ENCODE measurements at places on chromosomes 13 and 19.

GRCh38 chr19:35742121-35742724 lies at the start of gene IGFLR1:
Gene IGFLR1 (minus strand): TSS chr19:35742452. CDS start chr19:35741180, 1,272 bp downstream.
- DNase-seq: no peak

DNA sequence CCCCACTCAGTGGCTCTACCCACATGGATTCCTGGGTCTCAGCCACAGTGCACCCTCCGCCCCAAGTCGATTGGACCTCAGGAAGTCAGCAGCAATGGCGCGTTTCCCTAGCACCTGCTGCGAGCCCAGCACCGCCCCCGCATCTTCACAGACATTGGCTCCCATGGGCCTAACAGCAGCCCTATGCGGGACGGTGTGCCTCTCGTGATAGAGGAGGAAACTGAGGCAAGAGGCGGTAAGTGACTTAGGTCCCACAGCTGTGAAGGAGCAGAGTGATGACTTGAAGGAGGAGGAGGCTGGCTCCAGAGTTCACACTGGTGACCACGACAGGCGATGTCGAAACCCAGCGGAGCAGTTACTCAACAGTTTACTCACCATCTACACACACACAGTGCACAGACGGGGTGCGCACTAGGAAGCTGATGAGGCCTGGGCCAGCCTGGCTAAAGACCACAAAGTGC lies 104.5 kb upstream of the SOX1 start:
- DNase-seq: no peak

GRCh38 chr13:45297456-45298205 lies 43.4 kb downstream of the TPT1 start:
- no peak for DNase-seq

- DNase-seq: no peak
Measured at GRCh38 chr19:5032101-5032967, 63.4 kb downstream of the KDM4B start.

GRCh38 chr19:38695317-38695683 lies 47.9 kb downstream of the ACTN4 start:
- no peak for DNase-seq

- no peak for DNase-seq
Measured at GRCh38 chr19:53102206-53102755, 941 bp downstream of the ZNF160 start.

DNA sequence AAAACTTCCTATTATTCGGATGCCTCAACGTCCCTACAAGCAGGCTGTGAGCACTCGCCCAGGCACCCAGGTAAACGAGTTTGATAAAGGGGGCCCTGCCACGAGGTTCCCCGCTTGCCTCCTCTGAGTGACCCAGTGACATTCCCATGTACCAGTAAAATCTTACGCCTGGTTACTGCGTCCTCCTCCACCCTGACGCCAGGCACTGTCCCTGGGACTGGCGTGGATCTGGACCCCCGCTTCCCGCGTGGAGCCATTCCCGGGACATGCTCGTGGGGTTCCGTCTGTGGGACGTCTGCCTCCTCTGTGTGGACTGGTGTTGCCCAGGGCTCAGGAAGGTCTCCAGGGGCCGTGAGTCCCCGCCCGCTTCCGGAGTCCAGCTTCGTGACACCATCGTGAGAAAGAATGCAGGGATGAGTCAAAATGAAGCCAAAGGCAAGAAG lies 407 bp upstream of the ZNF550 start:
- DNase-seq: no peak

GRCh38 chr13:99359528-99359927 lies 52.3 kb upstream of the GPR183 start:
- no peak for DNase-seq

- DNase-seq: no peak
Measured at GRCh38 chr19:560121-560520, 12.3 kb upstream of the BSG start.

GRCh38 chr13:71663431-71663830 lies 203.6 kb downstream of the DACH1 start:
- no peak for DNase-seq

- no peak for DNase-seq
Measured at GRCh38 chr19:41801792-41802211, 5.4 kb downstream of the CEACAM3 start.

DNA sequence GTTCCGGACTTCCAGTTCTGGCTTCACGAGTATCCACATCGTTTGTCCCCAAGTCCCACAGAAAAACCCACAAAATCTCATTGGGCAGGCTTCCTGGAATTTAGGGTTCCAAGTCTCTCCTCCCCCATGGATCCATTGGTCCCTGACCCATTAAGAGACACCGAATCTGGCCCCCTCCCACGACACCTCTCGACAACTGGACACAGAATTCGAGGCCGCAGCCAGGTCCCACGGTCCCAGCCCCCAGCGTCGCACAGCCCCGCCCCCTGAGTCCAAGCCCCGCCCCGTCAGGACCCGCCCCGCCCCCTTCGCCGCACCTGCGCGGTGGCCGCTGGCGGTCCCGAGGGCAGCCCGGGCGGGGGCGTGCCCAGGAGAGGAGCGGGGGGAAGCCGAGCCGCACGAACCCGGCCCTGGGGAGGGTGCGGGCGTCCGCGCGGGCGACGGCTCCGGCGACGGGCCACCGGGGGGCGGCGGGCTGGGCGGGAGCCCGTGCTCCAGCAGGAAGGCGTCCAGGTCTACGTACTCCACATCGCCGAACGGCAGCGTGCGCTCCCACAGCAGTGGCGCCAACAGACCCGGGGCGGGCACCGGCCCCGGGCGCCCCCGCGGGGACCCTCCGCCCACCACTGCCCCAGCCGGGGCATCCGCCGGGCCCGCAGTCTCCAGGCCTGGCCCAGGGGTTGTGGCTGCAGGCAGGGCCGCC lies 1.8 kb downstream of the DBP start:
- peak; percentile 18 for DNase-seq

DNA sequence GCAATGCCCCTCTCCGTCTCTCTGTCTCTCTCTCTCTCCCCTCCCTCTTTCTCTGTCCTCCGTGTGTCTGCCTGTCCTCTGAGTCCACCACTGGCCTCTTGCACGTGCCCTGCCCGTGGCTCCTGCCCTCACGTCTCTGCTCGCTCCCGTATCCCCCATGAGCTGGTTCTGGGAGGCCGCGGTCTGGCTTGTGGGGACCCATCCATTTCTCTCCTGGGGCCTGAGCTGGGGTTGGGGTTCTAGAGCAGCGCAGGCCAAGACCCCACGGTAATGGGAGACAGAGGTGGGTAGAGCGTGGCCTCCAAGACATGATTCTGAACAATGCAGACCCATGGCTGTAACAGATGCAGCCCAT lies 19.0 kb downstream of the C2CD4C start:
- no peak for DNase-seq

GRCh38 chr19:45918721-45919120 lies 4.1 kb upstream of the NANOS2 start:
- no peak for DNase-seq

- DNase-seq: no peak
Measured at GRCh38 chr19:55495646-55496349, 7.6 kb downstream of the SSC5D start.

DNA sequence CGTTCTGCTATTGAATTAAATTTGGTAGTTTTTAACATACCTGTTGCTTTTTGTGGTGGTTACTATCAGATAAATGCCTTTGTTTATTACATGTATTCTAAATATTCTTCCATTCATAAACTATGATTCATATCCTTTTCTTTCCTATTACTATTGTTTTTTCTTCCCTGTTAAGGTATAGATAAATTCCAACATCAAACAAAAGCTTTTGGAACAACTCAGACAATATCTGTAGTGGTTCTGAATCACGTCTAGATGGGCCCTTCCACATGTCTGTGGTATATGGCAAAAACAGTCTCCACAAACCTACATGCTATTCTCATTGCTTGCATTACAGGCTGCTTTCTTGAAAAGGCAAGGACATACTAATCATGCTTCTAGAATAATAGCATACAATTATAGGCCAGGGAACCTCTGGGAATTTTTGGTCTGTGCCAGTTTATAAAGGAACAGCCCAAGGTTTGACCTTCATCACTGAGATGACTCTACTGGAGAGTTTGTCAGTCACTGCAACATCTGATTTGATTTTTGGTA lies 6.4 kb downstream of the LRCH1 start:
- no peak for DNase-seq

DNA sequence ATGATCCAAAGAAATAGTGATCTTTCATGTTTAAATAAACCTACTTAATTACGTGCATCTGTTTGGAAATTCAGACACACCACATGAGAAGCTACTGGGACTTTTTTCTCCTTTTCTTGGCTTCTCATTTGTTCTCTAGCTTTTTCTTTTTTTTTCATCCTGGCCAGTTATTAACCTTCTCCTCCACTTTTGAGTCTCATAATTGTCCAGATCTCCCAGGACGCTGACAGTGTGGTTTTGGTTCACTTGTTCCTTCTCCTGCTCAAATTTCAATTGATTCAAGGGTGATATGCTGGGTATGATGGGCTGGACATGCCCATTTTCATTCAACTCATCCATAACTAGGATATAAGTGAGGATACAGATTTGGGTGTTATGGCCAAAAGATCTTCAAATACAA lies 152.3 kb downstream of the TM9SF2 start:
- no peak for DNase-seq

DNA sequence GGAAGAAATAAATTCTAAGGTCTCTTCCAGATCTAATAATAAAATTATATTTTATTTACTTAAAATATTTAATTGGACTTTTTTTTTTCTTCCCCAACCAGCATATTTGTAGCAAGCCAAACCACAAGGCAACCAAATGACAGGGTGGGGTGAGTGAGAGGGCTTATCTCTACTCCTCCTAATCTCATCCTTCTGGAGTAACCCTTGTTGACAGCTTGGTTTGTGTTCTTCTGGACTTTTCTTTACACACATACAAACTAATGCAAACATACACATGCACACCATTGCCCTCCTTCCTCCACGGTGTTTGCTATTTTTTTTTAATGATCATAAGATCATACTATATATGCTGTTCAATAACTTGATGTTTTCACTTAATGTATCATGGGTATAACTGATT lies 383.1 kb downstream of the DLEU7 start:
- DNase-seq: no peak

- DNase-seq: no peak
Measured at GRCh38 chr13:30178976-30179375, 128.4 kb downstream of the KATNAL1 start.

DNA sequence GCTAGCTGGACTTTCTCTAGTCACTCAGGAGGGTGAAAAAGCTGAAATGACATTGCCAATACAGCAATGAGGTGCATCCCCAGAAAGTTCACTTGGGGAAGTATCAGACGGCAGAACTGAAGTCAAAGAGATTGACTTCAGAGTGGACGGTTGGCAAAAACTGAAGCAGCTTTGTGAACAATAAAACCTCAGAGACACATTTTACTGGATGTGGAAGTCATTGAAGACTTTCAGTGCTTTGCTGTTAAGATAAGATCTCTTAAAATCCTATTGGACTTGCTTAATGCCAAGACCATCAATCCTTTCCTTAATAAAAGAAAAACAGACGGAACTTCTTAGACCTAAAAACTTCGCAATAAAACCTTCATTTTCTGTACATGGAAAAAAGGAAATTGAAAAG lies 103.7 kb downstream of the ABCC4 start:
- no peak for DNase-seq

GRCh38 chr13:43042410-43042921 lies 19.1 kb downstream of the DNAJC15 start:
- DNase-seq: no peak

DNA sequence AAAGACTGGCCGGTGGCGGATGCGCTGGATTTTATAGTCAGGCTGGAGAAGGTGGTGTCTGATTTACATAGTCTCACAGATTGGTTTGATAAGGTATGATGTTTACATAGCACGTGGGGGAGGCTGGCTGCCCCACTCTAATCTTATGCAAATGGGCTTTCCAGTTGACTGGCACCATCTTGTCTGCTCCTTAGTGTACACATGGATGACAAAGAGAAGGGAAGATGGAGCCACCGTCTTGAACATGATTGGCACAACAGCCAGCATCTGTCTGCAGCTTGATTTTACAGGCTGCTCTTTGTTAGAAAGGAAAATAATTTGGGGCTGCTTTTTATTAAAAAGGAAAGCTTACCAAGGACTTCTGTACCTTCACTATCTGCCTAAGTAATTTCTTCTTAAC lies 265.2 kb upstream of the MAB21L1 start:
- no peak for DNase-seq

GRCh38 chr13:45055198-45055901 lies 65.0 kb upstream of the GTF2F2 start:
- DNase-seq: no peak

GRCh38 chr19:5154799-5155426 lies 185.7 kb downstream of the PTPRS start:
- DNase-seq: no peak

DNA sequence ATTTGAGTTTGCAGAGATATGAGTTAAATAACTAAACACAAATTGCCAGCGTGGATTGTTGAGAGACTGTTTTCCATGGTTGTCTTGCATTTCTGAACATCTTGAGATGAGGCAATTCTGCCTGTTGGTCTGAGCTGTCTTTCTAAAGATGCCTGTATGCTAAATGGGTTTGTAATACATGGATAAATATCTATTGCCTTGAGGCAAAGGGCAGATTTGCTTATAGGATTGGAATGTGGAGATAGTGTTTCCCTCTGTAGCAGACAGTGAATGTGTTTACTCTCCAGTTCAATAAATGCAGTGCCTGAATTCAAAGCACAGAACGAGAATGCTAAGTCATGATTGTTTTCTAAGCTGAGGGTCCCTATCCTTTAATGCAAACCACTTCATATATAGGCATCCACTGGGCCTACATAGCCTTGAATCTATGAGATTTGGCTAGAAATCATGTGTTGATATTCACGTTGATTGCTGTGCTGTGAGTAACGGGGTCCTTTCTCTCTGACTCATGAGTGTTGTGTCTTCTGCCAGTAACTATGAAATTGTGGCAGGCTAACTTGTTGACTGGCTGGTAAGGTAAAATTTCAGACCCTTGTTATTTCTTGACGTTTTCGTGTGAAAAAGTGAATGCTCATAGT lies 2554.8 kb downstream of the PCDH9 start:
- DNase-seq: no peak

GRCh38 chr19:4909156-4909896 lies at the start of gene UHRF1:
Gene UHRF1 (plus strand): TSS chr19:4909501. CDS start chr19:4910886, 1,385 bp downstream.
- DNase-seq: no peak

GRCh38 chr19:5826531-5827341 lies 12.8 kb downstream of the FUT6 start:
- DNase-seq: no peak

- no peak for DNase-seq
Measured at GRCh38 chr13:34349091-34349722, 531.3 kb downstream of the RFC3 start.

DNA sequence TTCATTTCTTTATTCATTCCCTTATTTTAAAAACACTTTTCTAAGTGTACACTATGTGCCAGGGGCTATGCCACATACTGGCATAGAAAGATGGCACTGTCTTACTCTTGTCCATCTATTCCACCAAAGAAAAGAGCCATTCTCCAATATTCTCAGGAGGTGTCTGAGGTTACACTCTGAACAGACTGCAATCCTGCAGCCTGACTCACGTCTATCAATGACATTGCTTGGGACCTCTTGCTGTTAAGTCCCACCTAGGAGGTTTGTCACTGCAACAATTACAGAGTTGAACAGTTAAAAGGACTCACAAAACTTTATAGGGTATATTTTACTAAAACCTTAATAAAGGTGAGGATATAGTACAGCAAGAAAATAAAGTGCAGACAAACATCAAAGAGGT lies 512.9 kb upstream of the HTR2A start:
- DNase-seq: no peak

- DNase-seq: no peak
Measured at GRCh38 chr19:54149021-54149812, 10.3 kb downstream of the LENG1 start.
